ENCODE measurements at places on chromosomes 13 and 19. TPM values are rescaled to one million over a fixed set of nuclear protein-coding genes. Genes with fewer than 3 reads are reported as not detected.
A peak's percentile ranks its signal among the peaks of the same experiment; 100 is the strongest.

DNA sequence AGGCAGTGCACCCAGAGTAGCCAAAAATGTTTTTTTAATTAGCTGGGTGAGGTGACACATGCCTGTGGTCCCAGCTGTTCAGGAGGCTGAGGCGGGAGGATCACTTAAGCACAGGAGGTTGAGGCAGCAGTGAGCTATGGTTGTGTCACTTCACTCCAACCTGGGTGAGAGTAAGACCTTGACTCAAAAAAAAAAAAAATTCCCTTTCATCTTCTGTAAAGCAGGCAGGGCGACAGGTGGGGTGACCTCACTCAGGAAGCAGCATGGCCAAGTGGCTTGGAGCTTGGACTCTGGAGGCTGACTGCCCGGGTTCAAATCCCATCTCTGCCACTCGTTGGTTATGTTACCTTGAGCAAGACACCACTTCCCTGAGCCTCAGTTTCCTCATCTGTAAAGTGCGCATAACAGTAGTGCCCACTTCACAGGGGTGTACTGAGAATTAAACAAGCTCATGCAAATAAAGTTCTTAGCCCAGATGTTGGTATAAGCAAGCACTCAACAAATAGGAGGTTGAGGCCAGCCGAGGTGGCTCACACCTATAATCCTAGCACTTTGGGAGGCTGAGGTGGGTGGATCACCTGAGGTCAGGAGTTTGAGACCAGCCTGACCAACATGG lies 48.3 kb downstream of the MAP4K1 start:
- no peak for DNase-seq

- no peak for DNase-seq
These were observed 12.7 kb upstream of the GAS6 start for GRCh38 chr13:113876346-113877148.

DNA sequence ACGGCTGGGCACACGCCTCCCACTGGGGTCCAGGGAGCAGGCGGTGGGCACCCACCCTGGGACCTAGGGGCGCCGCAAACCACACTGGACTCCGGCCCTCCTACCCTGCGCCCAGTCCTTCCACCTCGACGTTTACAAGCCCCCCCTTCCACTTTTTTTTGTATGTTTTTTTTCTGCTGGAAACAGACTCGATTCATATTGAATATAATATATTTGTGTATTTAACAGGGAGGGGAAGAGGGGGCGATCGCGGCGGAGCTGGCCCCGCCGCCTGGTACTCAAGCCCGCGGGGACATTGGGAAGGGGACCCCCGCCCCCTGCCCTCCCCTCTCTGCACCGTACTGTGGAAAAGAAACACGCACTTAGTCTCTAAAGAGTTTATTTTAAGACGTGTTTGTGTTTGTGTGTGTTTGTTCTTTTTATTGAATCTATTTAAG lies 1.6 kb downstream of the JUNB start:
- DNase-seq: no peak

DNA sequence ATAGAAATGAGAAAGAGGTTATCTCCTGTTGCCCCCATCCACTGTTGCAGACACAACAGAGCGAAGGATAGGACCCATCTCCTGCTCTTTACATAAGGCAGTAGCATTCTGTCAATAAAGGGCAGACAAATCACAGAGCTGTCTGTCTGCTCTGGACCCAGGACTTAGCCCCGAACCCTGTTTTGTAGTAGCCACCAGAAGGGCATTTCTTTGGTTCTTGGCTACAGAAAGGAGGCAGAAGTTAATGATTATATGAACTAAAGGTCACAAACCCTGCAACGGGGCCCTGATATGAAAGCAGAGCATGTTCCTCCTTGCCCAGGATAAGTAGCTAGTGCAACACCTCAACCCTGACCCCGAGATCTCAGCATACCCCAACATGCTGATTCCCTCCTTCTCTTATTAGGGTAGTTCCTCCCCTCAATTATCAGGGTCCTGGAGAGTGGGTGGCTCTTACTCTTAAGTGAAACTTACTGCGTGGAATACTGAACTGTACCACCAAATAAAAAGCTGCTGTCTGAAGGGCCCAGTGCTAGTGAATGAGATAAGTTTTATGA lies 680.4 kb upstream of the SPRY2 start:
- no peak for DNase-seq

DNA sequence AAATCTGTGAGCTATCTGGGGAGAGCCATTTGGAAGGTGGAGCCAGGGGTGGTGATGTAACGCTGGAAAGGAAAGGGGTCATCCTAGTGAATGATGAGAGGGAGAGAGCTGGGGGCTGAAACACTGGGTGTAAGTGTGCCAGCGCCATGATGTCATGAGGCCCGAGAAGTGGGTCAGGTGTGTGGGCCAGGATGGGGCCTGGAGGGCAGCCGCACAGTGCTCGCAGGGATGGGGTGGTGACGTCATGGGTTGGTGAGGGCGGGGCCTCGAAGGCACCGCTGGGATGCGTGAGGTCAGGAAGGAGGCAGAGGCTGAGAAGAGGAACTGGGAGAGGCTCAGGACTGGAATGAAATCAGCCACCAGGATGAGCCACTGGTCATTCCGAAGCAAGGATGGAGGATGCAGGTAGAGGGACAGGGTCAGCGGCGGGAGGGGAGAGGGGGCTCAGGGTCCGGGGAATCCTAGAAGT lies 4.4 kb downstream of the CCDC61 start:
- peak; percentile 28 for DNase-seq

PEG3 gene
- 160 TPM for total RNA-seq
